GM23338 (cell line): ENCODE measurements at places on chromosomes 5 and 9. TPM values are rescaled to one million over a fixed set of nuclear protein-coding genes. Genes with fewer than 3 reads are reported as not detected.

Gene TPPP
- 0.38 and 0.48 TPM in 2 replicates for polyA plus RNA-seq

Gene EQTN
- polyA plus RNA-seq = 0.21 TPM in 1 of 2 replicates, not detected in the other

DNA sequence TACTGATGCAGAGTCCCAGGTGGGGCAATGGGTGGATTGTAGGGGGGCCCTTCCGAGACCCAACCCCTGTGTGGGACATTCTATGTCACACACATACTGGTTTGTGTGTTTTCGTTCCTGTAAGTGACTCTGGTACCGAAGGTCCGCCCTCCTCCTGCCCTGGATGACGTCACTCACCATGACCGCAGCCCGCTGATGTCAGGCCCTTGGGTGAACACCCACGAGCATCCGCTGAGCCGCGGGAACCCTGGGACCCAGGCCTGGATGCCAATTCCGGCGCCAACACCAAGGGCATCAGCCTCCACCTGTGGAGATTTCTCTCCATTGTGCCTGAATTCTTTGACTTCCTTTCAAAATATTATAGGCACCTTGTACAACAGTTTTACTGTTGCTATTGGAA lies 184.3 kb downstream of the MTRR start:
- no peak overlapping the region for H3K4me3 ChIP-seq
- no peaks in the 10 kb centered on the region for H3K36me3 ChIP-seq
- no peaks in the 10 kb centered on the region for H3K27me3 ChIP-seq
- DNase-seq = no peak

GRCh38 chr9:125763394-125763801 lies 16.2 kb downstream of the PBX3 start:
- DNase-seq = peak; percentile 61
- no peaks in the 10 kb centered on the region for H3K27me3 ChIP-seq
- H3K4me3 ChIP-seq = no peak overlapping the region
- no peak overlapping the region for H3K27ac ChIP-seq

DNA sequence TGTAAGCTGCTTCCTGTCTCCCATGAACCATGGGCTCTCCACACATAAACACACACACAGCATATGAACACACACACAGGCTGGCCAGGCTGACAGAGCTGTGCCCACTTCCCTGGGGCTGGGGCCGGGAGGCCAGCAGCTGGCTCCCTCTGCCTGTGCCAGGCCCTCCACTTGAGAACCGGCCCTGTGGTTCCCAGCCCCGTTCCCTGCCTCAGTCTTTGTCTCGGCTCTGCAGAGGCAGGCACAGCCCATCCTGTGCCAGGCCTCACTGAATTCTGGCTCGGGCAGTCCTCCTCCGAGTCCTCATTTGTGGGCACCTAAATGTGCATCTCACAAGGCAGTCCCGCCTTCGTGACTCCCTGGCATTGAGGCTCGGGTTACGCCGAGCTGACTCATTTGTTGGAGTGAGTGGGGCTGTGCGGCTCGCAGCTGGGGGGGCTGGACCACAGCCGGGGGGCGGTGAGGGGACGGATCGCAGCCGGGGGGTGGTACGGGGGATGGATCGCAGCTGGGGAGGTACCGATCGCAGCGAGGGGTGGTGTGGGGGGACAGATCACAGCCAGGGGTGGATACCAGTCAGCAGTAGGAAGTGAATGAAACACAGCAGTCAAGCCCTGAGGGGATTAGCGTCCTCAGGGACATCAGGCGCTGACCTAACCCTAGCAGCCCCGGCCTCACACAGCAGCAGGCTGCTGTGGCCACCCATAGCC lies 72.3 kb downstream of the PSMB7 start:
- H3K27me3 ChIP-seq = no peaks in the 10 kb centered on the region
- peak; percentile 39 for DNase-seq
- H3K36me3 ChIP-seq = no peaks in the 10 kb centered on the region
- H3K27ac ChIP-seq = no peak overlapping the region
- H3K4me3 ChIP-seq = no peak overlapping the region
- no peaks in the 10 kb centered on the region for H3K4me1 ChIP-seq

- no peaks in the 10 kb centered on the region for H3K27me3 ChIP-seq
- no peaks in the 10 kb centered on the region for H3K36me3 ChIP-seq
- 0 out of 2 replicates have a peak overlapping the region, but pooled peaks have one; percentile 50 for H3K27ac ChIP-seq
Observed at GRCh38 chr5:113034182-113034773, 57.7 kb downstream of the DCP2 start.

DNA sequence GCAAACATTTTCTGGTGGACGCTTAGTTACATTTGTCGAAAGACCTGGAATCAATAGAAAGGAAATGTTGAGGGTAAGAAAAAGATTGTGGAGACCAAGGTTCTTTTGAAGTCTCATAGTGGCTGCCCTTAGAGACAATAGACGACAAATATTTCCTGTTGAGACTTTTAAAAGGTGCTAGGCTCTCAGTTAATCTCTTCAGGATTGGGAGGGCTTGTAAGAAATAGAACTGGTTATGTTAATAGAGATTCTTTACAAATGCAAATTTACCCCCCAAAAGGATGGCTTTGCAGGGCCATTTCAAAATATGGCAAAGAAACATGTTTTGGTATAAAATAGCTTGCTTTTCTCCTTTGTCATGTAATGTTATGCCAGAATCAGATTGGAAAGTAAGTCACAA lies 428.2 kb upstream of the CTNND2 start:
- H3K27ac ChIP-seq = peak overlapping the region; percentile 96
- no peak overlapping the region for H3K4me3 ChIP-seq
- DNase-seq = peak; percentile 70

GRCh38 chr9:81082221-81082620 lies 607.1 kb downstream of the TLE1 start:
- no peak overlapping the region for H3K27ac ChIP-seq
- no peaks in the 10 kb centered on the region for H3K27me3 ChIP-seq
- H3K4me1 ChIP-seq = 0 out of 2 replicates have a peak, but pooled peaks cover 3% of the 10 kb centered on the region
- no peak overlapping the region for H3K4me3 ChIP-seq

- no peak for DNase-seq
- H3K36me3 ChIP-seq = no peaks in the 10 kb centered on the region
- H3K4me1 ChIP-seq = peaks cover 13% of the 10 kb centered on the region
- H3K27ac ChIP-seq = no peak overlapping the region
- no peaks in the 10 kb centered on the region for H3K27me3 ChIP-seq
Observed at GRCh38 chr9:91847581-91848091, 102.4 kb downstream of the ROR2 start.

- peaks cover 10% of the 10 kb centered on the region for H3K4me1 ChIP-seq
- H3K4me3 ChIP-seq = no peak overlapping the region
- H3K27ac ChIP-seq = no peak overlapping the region
Observed at GRCh38 chr9:849431-849830, 7.9 kb downstream of the DMRT1 start.

GRCh38 chr5:9834871-9835770 lies 205.0 kb upstream of the TAS2R1 start:
- H3K4me1 ChIP-seq = peaks cover 38% of the 10 kb centered on the region; the same call in 1 of the 2 replicates
- no peaks in the 10 kb centered on the region for H3K36me3 ChIP-seq
- H3K27ac ChIP-seq = no peak overlapping the region
- H3K27me3 ChIP-seq = no peaks in the 10 kb centered on the region
- peak; percentile 37 for DNase-seq

- H3K4me3 ChIP-seq = no peak within 1 kb of the TSS
- H3K36me3 ChIP-seq = no peaks in the 10 kb centered on the region
- DNase-seq = peak; percentile 43
- H3K4me1 ChIP-seq = peaks cover 21% of the 10 kb centered on the region; the same call in 1 of the 2 replicates
- H3K27me3 ChIP-seq = no peaks in the 10 kb centered on the region
- H3K27ac ChIP-seq = no peak within 1 kb of the TSS
Observed at GRCh38 chr5:76622973-76623596, at the start of gene F2RL2. Gene F2RL2, minus strand, starts transcription at chr5:76623403. Its CDS starts 173 bp downstream, at chr5:76623230.

DNA sequence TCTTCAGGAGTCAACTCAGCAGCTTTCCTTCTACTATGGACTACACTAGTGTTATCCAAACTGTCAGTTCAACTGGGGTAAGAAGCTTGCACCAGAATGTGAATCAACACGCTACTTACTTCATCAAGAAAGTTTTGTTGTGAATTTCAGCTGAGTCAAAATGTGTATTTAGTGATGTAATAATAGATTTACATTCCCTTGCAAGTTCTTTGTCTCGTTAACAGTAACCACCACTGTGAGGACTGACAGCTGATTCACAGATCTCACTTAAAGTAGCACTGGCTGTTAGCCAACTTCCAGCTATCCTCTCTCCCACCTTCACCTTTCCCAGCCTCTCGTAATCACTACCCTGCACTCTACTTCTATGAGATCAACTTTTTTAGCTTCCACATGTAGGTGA lies 445.3 kb downstream of the NTRK2 start:
- H3K27me3 ChIP-seq = no peaks in the 10 kb centered on the region
- no peak overlapping the region for H3K27ac ChIP-seq
- DNase-seq = no peak
- H3K36me3 ChIP-seq = no peaks in the 10 kb centered on the region
- H3K4me1 ChIP-seq = no peaks in the 10 kb centered on the region
